ENCODE measurements at places on chromosomes 1 and 21. TPM values are rescaled to one million over a fixed set of nuclear protein-coding genes. Genes with fewer than 3 reads are reported as not detected.

Gene WNT4
- 4.4 TPM for total RNA-seq

Gene TM2D1
- total RNA-seq: 86.4 TPM

Gene ECM1
- 2.8 TPM for total RNA-seq

Gene CRYAA
- total RNA-seq: not detected

Gene GNAT2
- total RNA-seq: not detected

Gene ZNF648
- total RNA-seq: 0.31 TPM

Gene PIK3C2B
- total RNA-seq: 59.2 TPM

Gene AIRE
- total RNA-seq: not detected

Gene PLA2G2F
- total RNA-seq: not detected

Gene SPRR2E
- not detected for total RNA-seq

Gene NBPF11
- total RNA-seq: 21.6 TPM

Gene COL6A1
- total RNA-seq: 56.7 TPM

Gene PHGDH
- 20.3 TPM for total RNA-seq

Gene DDOST
- total RNA-seq: 91.4 TPM

Gene LGR6
- 1.3 TPM for total RNA-seq

Gene DMRTA2
- 5.3 TPM for total RNA-seq

Gene GLMN
- total RNA-seq: 32.6 TPM

Gene GPR89A
- 55.4 TPM for total RNA-seq

Gene MPZ
- total RNA-seq: 2.2 TPM

Gene B3GALNT2
- 37.2 TPM for total RNA-seq

Gene PROX1
- 17.8 TPM for total RNA-seq

Gene TINAGL1
- total RNA-seq: 1.6 TPM

Gene ANGPTL1
- total RNA-seq: 2.5 TPM

Gene VAV3
- 5.9 TPM for total RNA-seq

Gene LCE1C
- total RNA-seq: not detected

Gene AADACL3
- not detected for total RNA-seq

Gene RPRD2
- total RNA-seq: 32.9 TPM

Gene RGSL1
- not detected for total RNA-seq

Gene ALX3
- not detected for total RNA-seq

Gene SLC16A1
- total RNA-seq: 58.5 TPM

Gene OXCT2
- 0.31 TPM for total RNA-seq

Gene KIAA1614
- 4.4 TPM for total RNA-seq

Gene ITLN1
- total RNA-seq: not detected

Gene ERO1B
- 24.7 TPM for total RNA-seq

Gene LMOD1
- total RNA-seq: 0.31 TPM

Gene IGSF9
- total RNA-seq: 10.6 TPM

Gene TESK2
- 1.6 TPM for total RNA-seq
